ENCODE measurements at places on chromosomes 5 and 9. TPM values are rescaled to one million over a fixed set of nuclear protein-coding genes. Genes with fewer than 3 reads are reported as not detected.

- no peaks in the 10 kb centered on the region for H3K4me1 ChIP-seq
- no peak for DNase-seq
- no peaks in the 10 kb centered on the region for H3K27me3 ChIP-seq
- H3K27ac ChIP-seq, result no peak overlapping the region
- H3K36me3 ChIP-seq, result no peaks in the 10 kb centered on the region
- no peak overlapping the region for H3K4me3 ChIP-seq
Observed at GRCh38 chr5:156149213-156149612, 177.8 kb upstream of the SGCD start.

DNA sequence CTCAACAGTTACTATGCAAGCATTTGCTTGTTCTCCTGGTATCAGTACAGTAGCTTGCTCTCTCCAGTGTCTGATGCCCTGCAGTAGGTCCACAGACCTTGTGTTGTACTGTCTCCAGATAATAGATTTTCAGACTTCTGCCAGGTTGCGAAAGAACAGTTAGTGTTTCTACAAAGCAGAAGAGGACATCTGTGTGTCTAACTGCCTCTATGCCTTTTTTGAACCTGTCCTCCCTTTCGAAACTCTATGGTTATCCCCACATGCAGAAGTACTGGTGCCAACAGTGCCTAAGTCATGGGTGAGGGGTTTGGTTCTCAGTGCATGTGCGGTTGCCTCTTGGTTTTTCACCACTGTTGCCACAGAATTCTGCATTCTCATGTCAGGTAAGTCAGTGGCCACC is 45.9 kb downstream of the KCNN2 start:
- DNase-seq, result no peak
- no peaks in the 10 kb centered on the region for H3K27me3 ChIP-seq
- H3K36me3 ChIP-seq, result no peaks in the 10 kb centered on the region
- no peak overlapping the region for H3K27ac ChIP-seq
- H3K4me1 ChIP-seq, result no peaks in the 10 kb centered on the region

- no peak overlapping the region for H3K27ac ChIP-seq
- no peaks in the 10 kb centered on the region for H3K27me3 ChIP-seq
- H3K4me1 ChIP-seq, result no peaks in the 10 kb centered on the region
- no peaks in the 10 kb centered on the region for H3K36me3 ChIP-seq
- H3K4me3 ChIP-seq, result no peak overlapping the region
Observed at GRCh38 chr5:78550891-78551290, 97.7 kb downstream of the LHFPL2 start.

GRCh38 chr5:147534172-147534951 is 24.5 kb upstream of the DPYSL3 start:
- no peaks in the 10 kb centered on the region for H3K27me3 ChIP-seq
- no peak overlapping the region for H3K27ac ChIP-seq
- no peak overlapping the region for H3K4me3 ChIP-seq
- no peak for DNase-seq
- no peaks in the 10 kb centered on the region for H3K36me3 ChIP-seq

- H3K27ac ChIP-seq, result no peak overlapping the region
- no peak overlapping the region for H3K4me3 ChIP-seq
- H3K4me1 ChIP-seq, result no peaks in the 10 kb centered on the region
- peaks cover 10% of the 10 kb centered on the region for H3K36me3 ChIP-seq
- H3K27me3 ChIP-seq, result no peaks in the 10 kb centered on the region
Observed at GRCh38 chr9:112819635-112820496, 69.3 kb downstream of the SNX30 start.

The TMEM174 gene
- total RNA-seq, result not detected

DNA sequence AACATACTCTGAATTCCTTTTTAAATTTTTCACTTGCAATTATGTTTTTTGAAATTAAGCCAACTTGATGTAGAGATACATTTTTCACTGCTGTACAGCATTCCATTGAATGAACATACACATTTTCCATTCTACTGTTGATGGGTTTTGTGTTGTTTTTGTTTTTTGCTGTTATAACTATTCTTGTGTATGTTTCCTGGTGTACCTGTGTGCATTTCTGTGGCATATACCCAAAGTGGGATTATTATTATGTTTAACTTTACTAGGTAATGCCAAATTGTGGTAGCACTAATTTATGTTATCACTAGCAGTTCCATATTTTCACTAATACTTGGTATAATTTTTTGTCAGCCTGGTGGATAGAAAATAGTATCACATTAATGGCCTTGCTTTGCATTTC is 2.7 kb downstream of the RFESD start:
- no peak overlapping the region for H3K27ac ChIP-seq
- H3K36me3 ChIP-seq, result no peaks in the 10 kb centered on the region
- no peaks in the 10 kb centered on the region for H3K27me3 ChIP-seq
- no peak for DNase-seq
- no peaks in the 10 kb centered on the region for H3K4me1 ChIP-seq
- no peak overlapping the region for H3K4me3 ChIP-seq

DNA sequence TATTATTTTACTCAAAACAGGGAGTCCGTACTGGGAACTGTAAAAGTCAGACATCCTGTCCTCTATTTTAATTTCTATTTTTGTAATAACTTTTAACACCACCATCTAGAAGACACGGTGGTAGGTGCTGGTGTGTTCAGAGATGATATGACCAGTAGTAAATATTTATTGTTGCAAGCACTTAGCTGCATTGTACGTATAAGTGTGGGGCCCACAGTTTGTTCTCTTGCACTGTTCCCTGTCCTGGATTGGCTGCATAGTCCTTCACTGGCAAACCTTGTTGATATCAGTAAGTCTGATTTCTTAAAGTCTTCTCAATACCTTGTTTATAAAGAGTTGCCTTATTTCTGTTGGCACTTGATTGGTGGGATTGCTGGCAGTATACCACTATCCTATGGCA is 24.6 kb upstream of the IL9 start:
- H3K36me3 ChIP-seq, result no peaks in the 10 kb centered on the region
- H3K27me3 ChIP-seq, result no peaks in the 10 kb centered on the region
- no peak overlapping the region for H3K4me3 ChIP-seq
- H3K4me1 ChIP-seq, result no peaks in the 10 kb centered on the region
- no peak for DNase-seq
- H3K27ac ChIP-seq, result no peak overlapping the region

The FNIP1 gene
- total RNA-seq, result 44.5 TPM

The GARNL3 gene
- total RNA-seq, result 32.7 TPM

DNA sequence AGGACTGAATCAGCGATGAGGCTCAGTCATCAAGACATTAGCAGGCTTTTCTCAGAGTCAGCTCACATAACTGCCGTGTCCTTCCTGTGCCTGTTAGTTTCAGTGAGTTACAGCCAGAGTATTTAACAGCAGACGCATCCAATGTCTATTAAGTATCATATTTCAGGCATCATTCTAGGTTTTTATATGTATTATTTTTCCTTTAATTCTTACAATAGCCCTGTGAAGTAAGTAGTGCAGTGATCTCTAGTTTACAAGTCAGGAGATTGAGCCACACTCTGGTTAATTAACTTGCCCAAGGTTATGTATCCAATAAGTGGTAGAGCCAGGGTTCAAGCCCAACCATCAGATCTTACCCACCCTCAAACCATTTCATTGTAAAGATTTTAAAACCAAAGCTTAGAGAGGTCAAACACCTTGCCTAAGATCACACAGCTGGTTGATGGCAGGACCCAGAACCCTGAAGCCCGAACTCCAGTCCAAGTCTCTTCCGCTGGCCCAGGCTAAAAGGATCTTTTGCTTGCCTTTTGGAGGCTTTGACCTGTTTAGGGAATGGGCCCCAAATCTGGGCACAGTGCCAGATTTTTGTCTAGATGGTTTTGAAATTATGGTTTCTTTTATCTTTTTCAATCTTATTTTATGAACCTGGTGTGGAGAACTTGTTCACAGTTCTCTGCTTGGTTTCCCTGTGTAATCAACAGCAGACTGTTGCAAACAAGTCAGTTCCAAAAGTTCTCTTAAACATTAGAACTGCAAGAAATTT is 261.2 kb upstream of the CLINT1 start:
- no peaks in the 10 kb centered on the region for H3K27me3 ChIP-seq
- no peak overlapping the region for H3K27ac ChIP-seq
- no peaks in the 10 kb centered on the region for H3K36me3 ChIP-seq
- H3K4me1 ChIP-seq, result no peaks in the 10 kb centered on the region
- DNase-seq, result no peak
- no peak overlapping the region for H3K4me3 ChIP-seq

The PHF24 gene
- not detected for total RNA-seq

DNA sequence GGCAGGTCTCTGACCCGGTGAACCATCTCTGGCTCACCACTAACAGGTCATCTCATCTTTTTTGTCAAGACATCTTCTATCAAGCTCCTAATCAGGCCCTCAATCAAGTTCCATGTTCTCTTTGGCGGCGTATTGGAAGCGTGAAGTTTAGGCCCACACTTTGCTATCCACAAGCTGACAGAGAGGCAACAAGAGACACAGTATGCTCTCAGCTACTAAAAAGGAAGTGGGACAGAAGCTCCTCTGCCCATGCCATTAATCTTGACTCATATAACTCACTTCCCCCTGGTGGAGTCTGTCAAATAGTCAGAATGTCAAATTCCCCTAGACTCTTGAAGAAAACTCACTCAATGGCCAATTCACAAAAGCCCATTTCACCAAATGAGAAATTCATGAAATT is 77.6 kb upstream of the TMC1 start:
- H3K27ac ChIP-seq, result no peak overlapping the region
- H3K27me3 ChIP-seq, result no peaks in the 10 kb centered on the region
- no peaks in the 10 kb centered on the region for H3K36me3 ChIP-seq
- no peak overlapping the region for H3K4me3 ChIP-seq

DNA sequence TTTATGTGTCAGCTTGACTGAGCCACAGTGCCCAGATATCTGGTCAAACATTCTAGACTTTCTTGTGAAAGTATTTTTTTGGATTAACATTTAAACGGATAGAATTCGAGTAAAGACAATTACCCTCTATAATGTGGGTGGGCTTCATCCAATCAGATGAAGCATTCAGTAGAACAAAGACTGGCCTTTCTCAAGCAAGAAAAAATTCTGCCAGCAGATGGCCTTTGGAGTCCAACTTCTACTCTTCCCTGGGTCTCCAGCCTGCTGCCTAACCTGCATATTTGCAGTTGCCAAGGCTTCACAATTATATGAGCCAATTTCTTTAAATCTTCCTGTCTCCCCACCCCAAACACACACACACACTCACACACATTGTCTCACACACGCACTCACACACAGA is 86.4 kb downstream of the MED10 start:
- no peaks in the 10 kb centered on the region for H3K27me3 ChIP-seq
- H3K36me3 ChIP-seq, result no peaks in the 10 kb centered on the region
- H3K4me3 ChIP-seq, result no peak overlapping the region

DNA sequence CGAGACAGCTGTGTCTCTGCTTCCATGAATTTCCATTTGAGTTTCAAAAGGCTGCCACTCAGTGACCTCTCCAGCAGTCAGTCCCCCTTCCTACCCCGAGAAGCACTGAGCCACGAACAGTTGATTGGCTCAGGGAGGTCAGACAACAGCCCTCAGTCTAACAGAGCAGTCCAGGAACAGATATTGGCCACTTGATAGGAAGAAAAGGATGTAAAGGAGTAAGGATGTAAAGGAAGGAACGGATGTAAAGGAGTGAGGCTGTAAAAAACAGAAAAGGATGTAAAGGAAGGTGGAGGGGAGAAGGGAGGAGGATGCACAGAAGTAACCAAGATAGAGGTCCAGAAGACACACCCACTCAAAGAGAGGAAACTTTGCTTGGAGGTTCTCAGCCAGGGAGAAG is 3.2 kb upstream of the NR4A3 start:
- peaks cover 4% of the 10 kb centered on the region for H3K4me1 ChIP-seq
- H3K4me3 ChIP-seq, result no peak overlapping the region
- no peaks in the 10 kb centered on the region for H3K36me3 ChIP-seq
- no peaks in the 10 kb centered on the region for H3K27me3 ChIP-seq

DNA sequence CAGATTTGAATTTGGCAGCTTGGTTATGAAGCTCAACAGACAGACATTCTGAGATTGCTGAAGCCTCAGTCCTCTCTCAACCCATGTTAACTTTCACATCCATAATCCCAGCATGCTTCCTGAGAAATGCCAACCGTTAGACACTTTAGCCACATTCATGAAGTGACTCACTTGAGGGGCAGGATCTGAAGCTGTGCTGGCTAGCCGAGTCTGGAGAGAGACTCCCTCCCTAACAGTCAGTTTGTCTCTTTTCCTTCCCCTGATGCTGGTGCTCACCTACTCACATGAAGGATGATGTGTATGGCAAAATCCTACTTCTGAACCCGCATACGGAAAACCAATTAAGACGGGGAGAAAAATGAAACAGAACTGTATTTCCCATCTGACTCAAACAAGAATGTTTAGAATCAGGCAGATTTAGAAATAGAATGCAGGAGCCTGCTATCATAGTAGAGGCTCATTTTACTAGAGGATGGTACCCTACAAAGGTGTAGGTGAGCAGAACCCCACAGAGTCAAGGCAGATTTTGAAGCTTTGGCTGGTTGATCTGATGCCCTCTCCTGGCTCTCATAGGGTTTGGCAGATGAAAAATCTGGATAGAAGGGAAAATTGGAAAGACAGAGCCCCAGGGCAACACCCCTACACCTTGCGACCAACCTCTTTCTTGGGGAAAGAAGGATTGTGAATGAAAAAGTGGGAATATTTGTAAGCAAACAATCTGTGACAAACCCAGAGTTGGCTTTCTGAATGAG is 150.9 kb upstream of the LHFPL2 start:
- H3K36me3 ChIP-seq, result no peaks in the 10 kb centered on the region
- H3K4me3 ChIP-seq, result no peak overlapping the region
- no peaks in the 10 kb centered on the region for H3K4me1 ChIP-seq
- DNase-seq, result no peak
- no peaks in the 10 kb centered on the region for H3K27me3 ChIP-seq

GRCh38 chr9:123401879-123402513 is 46.0 kb downstream of the CRB2 start:
- no peaks in the 10 kb centered on the region for H3K36me3 ChIP-seq
- no peaks in the 10 kb centered on the region for H3K27me3 ChIP-seq
- no peak overlapping the region for H3K4me3 ChIP-seq
- no peak overlapping the region for H3K27ac ChIP-seq

GRCh38 chr9:1034271-1034670 is 15.9 kb upstream of the DMRT2 start:
- no peak overlapping the region for H3K27ac ChIP-seq
- DNase-seq, result no peak
- H3K27me3 ChIP-seq, result no peaks in the 10 kb centered on the region

The TTC1 gene
- total RNA-seq, result 85.0 TPM

- DNase-seq, result no peak
- no peaks in the 10 kb centered on the region for H3K4me1 ChIP-seq
- H3K27ac ChIP-seq, result no peak overlapping the region
- H3K4me3 ChIP-seq, result no peak overlapping the region
- no peaks in the 10 kb centered on the region for H3K36me3 ChIP-seq
- no peaks in the 10 kb centered on the region for H3K27me3 ChIP-seq
Observed at GRCh38 chr5:53180538-53180937, 71.0 kb upstream of the MOCS2 start.
